ENCODE measurements at places on chromosomes 4 and X.

- DNase-seq = no peak
These were observed 218.7 kb upstream of the GPC4 start for GRCh38 chrX:133633950-133634349.

DNA sequence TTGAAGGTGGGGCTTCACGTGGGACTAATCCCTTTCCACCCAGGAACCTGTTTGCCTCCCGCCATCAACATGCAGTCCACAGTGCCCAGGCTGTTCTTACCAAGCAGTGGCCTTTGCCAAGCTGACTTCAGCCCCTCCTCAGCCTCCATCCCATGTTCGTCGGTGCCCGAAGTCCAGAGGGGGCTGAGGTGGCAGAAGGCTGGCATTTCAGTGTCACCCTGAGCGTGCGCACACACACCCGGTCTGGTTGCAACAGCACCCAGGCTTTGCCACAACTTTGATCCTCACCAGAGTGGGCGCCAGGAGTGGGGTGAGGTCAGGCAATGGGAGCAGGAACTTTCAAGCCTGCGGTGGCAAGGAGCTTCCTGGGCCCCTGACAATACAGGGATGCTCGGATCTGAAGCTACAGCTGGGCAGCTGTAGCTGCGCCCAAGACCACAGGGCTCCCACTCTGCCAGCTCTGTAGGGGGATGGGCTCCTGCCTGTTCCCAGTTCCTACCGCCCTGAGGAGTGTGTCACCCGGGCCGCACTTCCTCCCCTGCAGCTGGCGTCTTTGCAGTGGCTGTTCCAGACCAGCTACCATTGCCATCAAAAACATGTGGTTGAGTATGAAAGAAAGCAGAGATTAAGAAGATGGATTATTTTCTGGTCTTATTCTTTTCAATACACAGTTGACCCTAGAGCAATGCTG lies 428.0 kb downstream of the EPHA5 start:
- no peak for DNase-seq

DNA sequence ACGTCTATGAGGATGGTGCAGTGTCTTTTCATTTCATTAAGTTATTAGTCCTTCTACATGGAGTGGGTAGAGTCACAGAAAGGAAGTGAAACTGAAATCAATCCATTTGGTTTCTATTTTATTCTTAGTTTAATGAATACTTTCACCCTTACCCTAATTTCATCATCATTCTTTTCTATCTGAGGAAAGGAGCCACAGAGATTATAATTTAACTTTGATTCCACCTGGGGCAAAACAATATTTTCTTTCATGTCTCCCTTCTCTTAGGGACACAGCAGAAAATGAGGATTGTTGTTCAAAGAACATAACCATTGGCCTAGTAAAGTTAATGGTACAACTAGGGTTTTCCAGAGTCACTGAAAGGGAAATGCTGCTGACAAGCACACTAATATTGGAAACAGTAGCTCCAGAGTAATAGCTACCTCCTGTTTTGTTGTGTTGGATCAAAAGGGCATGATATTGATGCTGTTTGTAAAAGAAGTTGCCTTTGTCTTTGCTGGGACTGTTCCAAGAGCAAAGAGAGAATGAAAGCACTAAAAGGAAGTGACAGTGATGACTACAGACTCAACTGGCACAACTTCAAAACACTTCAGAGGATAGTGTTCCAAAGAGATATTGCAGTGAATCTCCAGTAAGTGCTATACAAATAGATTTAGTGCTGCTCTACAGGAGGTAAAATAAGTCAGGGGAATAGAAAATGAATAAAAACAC lies 247.1 kb upstream of the PITX2 start:
- DNase-seq = no peak

DNA sequence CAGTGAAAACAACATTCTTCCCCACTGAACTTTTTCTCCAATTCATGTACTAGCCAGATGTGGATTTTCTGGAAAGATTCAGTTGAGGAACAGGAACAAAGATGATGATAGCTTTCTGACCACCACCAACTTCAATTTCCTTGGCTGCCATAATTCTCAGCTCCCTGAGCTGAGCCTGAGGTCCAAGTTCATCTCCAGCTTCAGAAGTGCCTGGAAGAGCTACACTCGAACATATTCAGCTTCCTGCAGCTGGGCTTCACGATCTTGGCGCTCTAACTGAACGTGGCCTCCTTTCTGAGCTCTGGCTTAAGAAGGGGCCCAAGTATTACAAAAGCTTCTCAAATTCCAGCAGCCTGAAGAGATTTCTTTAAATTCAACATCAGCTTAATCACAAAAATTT lies 83.9 kb downstream of the QDPR start:
- no peak for DNase-seq

- DNase-seq = peak; percentile 25
These were observed 13.3 kb downstream of the SLC2A9 start for GRCh38 chr4:10007793-10008608.

DNA sequence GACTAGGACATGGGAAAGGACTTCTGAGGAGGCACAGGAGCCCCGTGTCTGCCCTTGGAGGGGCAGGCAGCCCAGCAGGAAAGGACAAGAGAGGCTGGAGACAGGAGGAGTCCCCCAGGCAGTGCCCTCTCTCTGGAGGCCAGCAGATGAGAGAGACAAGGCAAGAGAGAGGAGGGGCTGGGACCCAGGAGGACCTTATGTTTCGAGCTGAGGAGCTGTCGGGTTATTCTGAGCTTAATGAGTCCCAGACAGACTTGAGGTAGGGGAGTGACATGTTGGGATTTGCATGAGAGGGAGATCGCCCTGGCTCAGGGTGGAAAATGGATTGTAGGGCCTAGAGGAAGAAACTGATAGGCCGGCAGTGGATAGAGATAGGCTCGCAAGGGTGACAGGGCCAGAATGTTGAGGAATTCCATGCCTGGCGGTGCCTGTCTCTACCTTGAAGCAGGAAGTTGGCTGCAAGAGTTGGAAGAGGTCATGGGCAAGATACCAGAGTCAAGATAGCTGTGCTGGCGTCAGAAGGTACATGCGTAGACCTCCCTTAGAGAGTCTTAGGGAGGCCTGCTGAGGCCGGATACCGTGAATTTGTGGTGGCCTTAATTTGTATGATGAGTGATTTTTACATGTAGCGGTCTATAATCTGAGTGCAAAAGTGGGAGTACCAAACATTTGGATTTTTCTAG lies 19.4 kb downstream of the STOX2 start:
- no peak for DNase-seq

- DNase-seq = no peak
These were observed 112.5 kb downstream of the CCNG2 start for GRCh38 chr4:77269505-77269904.

DNA sequence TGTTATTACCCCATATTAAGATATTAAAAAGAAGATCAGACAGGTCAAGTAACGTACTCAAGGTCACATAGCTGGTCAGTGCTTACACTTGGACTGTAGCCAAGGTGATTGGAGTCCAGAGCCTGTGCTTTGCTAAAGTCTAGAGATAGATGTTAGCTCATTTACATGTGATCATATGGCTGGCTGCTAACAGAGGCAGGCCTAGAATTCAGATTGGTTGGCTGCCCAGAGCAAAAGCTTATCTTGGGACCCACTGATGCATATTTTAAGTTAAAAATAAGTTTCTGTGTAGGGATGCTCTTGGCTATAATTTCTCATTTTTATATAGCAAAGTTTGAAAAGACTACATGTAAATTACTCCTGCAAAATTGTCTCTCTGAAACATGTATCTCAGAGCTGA lies 18.1 kb upstream of the EXOC1L start:
- DNase-seq = no peak

DNA sequence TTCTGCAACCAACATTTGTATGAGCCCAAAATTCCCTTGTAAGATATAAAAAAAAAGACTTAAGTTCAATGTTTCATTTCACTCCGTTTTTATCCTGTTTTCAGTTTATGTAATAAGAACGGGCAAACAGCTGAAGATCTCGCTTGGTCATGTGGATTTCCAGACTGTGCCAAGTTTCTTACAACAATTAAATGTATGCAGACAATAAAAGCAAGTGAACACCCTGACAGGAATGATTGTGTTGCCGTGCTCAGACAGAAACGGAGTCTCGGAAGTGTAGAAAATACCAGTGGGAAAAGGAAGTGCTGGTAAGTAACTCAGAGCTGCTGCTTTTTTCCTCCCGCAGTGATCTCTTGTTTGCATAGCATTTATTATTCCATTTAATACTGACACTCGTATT lies 2.8 kb downstream of the ANKRD37 start:
- DNase-seq = no peak

DNA sequence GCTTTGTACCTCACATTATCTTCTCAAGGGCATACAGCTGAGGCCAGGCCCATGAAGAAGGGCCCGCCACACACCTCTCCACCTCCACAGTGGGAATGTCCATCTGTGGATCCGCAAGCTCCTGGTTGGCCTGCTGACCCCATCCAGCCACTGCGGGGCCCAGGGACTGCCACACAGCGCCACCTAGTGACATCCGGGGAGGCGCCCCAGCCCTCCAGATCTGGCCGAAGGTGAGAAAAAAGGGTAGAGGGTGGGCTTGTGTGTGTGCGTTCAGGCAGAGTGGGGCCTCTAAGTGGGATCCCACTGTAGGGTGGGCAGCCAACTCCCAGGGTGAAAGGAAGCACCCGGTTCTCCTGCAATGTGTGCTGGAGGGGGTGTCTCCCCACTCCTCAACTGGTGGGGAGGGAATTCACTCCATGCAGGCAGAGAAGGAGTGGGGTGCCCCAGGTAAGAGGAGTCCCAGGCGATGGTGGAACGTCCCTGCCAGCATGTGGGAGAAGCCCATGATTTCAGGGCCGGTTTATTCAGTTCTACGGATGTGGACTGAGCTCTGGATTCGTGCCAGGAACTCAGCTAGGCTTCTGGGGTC lies 117.3 kb downstream of the ENPP6 start:
- DNase-seq = peak; percentile 50

DNA sequence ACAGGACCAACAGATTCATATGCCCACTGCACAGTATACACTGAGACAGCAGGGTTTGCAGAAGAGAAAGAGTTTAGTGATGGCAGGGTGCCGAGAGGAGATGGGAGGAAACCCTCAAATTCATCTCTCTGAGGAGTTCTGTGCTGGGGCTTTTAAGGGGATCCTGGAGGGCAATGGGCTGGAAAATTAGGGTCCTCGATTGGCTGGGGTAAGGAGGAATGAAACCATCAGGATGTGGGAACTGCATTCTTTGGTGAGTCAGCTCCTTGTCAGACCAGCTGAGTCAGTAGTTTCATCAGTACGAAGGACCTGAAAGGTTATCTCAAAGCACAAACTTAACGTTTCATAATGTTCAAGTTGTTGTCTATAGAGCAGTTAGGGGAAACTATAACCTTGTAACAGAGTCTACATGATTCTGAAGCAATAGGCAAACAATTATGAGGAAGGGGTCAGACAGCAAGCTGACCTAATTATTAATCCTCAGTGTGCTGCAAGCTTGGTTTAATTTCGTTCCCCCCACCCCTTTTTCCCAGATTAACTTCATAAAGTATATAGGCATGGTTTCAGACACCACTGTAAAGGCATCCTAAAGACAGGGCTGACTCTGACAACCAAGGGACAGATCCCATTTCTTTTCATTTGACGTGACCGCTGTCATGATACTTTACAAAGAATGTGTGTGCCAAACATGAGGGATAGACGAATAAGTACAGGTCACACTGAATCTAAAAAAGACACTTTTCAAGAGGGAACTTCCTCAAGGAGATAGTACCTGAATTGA lies 1.5 kb upstream of the MSMO1 start:
- peak; percentile 32 for DNase-seq

GRCh38 chrX:127011629-127012028 lies 192.1 kb downstream of the PRR32 start:
- no peak for DNase-seq

DNA sequence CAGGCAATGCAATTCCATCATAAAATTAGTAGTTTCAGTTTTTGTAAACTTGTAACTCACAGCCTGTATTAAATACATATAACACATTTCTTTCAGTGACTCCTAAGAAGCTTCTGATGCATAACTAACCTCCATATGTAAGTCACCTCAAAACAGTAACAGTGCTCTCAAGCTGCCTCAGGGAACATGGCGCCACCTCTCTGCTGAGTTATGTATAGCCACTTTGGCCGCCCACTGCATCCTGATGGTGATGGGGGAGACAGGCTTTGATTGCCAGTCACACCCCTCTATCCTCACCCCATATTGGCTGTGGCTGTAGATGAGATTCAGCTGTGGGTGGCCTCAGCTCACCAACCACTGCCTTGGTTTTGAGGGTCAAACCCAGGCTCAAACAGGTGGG lies 54.3 kb downstream of the LRBA start:
- DNase-seq = peak; percentile 81

GRCh38 chr4:120105472-120105871 lies 38.8 kb upstream of the MAD2L1 start:
- DNase-seq = no peak

GRCh38 chrX:31934842-31935370 lies 863.1 kb upstream of the FTHL17 start:
- DNase-seq = no peak

- DNase-seq = no peak
These were observed 179.9 kb downstream of the KIT start for GRCh38 chr4:54837576-54838140.

GRCh38 chr4:53713296-53713695 lies 122.0 kb upstream of the LNX1 start:
- DNase-seq = no peak

- DNase-seq = no peak
These were observed 168.8 kb upstream of the FRG1 start for GRCh38 chr4:189771696-189772361.

DNA sequence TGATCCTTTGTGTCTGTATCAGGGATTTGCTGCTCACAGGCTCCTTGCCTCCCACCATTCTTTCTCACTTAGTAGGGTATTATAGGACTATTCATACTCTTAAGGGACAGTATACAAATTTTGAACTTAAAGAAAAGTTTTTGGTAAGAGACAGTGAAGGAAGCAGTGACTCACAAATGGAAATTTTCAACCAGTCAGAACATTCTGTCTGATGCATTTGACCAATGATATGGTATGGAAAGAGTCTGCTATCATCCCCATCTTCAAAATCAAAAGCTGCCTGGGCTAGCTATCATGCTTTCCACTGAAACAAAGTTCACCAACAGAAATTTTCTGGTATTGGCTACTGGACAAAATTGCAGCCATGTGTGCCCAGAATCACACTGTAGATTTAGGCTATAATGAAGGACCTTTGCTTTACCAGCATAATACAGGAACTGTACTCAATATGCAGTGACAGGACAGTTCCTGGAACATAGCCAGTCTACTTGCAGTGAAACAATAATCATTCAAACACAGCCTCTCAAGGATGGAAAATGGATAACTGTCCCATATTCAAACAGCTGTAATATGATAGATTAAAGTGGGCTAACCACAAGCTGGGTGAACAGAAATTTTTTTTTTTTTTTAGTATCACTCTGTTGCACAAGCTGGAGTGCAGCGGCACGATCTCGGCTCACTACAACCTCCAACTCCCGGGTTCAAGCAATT lies 109.0 kb upstream of the ACSL4 start:
- no peak for DNase-seq

GRCh38 chr4:17117746-17118145 lies 219.3 kb upstream of the LDB2 start:
- no peak for DNase-seq

DNA sequence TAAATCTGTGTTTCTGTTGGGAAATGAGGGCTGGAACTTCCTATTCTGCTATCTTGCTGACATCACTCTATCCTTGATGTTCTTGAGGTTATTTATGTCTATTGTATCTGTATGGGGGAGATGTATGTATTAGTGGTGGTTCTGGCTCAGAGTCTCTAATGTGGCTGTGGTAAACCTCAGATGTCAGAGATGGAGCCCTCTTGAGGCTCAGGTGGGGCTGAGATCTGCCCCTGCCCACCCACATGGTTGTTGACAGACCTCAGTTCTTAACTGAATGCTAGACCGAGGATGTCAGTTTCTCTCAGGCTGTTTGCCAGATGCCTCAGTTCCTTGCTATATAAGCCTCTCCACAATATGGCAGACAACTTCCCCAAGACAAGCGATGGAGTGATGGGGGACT lies 3.3 kb upstream of the CPE start:
- no peak for DNase-seq
